Activated CD4-positive, alpha-beta T cell treated with anti-CD3 and anti-CD28 coated beads, Interleukin-2, amount 10 ng/mL, durations not matched to agents 7 days and 5 days (primary cell): ENCODE measurements at places on chromosomes 1 and 21. TPM values are rescaled to one million over a fixed set of nuclear protein-coding genes. Genes with fewer than 3 reads are reported as not detected.

GRCh38 chr1:41762251-41762650 is 156.5 kb downstream of the HIVEP3 start:
- peaks cover 6% of the 10 kb centered on the region for H3K4me1 ChIP-seq
- H3K27ac ChIP-seq = no peak overlapping the region
- no peaks in the 10 kb centered on the region for H3K27me3 ChIP-seq

DNA sequence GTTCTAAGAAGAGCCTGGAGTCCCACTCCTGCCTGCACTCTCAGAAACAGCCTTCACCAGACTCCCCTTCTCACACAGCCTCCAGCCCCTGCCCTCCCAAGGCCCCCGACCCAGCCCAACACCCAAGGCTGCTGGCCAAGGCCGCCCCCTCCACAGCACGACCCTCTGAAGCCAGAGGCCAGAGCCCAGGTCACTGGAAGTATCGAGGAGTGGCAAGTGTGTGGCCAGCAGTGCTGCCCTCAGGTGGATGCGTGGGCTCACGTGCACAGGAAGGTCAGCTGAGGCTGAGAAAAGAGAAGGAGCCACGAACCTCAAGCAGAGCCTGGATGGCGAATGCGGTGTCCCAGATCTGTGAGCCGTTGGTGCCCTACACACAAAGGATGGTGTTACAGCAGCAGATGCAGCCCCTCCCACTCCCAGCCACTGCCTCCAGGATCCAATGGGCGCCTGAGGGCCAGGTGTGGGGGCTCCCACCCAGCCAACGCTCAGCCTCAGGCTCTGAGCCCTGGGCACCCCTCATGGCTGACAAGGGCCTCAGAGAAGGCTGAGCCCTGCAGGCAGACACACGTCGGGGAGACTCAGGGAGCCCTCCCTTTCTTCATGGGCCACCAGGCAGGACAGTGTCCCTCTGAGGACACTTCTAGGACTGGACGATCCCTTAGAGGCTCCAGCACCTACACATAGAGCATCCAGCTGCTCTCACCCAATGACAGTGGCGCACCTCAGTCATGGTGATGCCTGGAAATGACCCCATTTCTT is 18.0 kb downstream of the LSS start:
- no peak for DNase-seq
- peaks cover 1% of the 10 kb centered on the region for H3K36me3 ChIP-seq
- no peaks in the 10 kb centered on the region for H3K27me3 ChIP-seq
- H3K4me3 ChIP-seq = no peak overlapping the region
- H3K27ac ChIP-seq = no peak overlapping the region
- no peaks in the 10 kb centered on the region for H3K4me1 ChIP-seq

- peaks cover 68% of the 10 kb centered on the region for H3K4me1 ChIP-seq
- no peak for DNase-seq
- H3K36me3 ChIP-seq = peaks cover 40% of the 10 kb centered on the region
Observed at GRCh38 chr1:145990249-145990855, 6.0 kb downstream of the TXNIP start.

The SAMD11 gene
- not detected for total RNA-seq
